M059J (cell line): ENCODE measurements at places on chromosomes 4 and X.

- no peak for DNase-seq
These were observed 14.7 kb upstream of the GPR50 start for GRCh38 chrX:151161690-151162089.

- no peak for DNase-seq
These were observed 24.4 kb upstream of the TAB3 start for GRCh38 chrX:30913492-30913891.

GRCh38 chr4:127124919-127125318 is 507.8 kb upstream of the INTU start:
- no peak for DNase-seq

DNA sequence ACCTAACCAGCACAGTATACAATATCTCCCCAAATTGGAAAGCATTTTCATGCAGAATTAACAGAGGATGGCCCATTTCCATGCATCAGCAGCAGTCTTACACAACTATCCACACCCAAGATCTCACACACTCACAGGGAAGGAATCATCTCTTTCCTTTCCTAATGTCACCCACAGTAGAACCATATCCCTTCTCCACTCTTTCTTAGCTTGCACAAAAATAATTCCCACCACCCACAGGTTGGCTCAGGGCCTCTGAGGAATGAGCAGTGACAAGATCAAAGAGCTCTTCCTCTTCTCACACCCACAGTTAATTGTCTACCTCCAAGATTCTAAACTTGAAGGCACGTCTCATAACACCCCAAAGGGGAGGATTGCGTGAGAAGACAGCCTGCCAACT is 217.7 kb upstream of the VEGFC start:
- no peak for DNase-seq

- DNase-seq: no peak
These were observed at the start of gene SSX5 for GRCh38 chrX:48196745-48197201. Gene SSX5 (minus strand): TSS chrX:48196795. CDS start chrX:48195358, 1,437 bp downstream.

DNA sequence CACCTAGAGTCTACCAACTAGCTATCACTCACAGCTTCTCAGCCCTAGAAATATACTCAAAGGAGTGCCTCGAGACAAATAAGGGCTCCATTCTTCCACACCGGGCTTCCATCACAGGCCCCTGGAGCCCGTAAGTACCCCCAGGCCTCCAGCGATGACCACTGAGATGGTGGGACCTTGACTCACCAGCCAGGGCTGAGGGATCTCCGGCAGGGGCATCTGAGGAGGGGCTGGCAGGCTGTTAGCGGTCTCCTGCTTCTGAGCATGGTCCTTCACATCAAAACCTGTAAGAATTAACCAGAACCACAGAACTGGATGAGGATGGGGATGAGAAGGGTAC is 71.3 kb downstream of the AFAP1 start:
- DNase-seq: no peak

DNA sequence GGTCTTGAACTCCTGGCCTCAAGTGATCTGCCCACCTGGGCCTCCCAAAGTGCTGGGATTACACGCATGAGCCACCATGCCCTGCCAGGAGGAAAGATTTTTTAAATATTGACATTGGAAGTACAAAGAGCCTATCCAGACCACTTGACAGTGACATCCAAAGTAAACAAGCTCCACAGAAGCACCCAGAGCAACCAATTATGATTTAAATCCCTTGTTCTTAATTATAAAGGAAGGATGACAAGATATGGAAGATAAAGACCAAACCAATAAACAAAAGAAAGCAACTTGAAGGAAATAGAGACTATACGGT is 27.7 kb upstream of the RPL34 start:
- DNase-seq: no peak

GRCh38 chrX:49879656-49880277 is 483 bp downstream of the USP27X start:
- peak; percentile 5 for DNase-seq

- no peak for DNase-seq
These were observed 575 bp downstream of the SLC25A6 start for GRCh38 chrX:1391370-1391706.

DNA sequence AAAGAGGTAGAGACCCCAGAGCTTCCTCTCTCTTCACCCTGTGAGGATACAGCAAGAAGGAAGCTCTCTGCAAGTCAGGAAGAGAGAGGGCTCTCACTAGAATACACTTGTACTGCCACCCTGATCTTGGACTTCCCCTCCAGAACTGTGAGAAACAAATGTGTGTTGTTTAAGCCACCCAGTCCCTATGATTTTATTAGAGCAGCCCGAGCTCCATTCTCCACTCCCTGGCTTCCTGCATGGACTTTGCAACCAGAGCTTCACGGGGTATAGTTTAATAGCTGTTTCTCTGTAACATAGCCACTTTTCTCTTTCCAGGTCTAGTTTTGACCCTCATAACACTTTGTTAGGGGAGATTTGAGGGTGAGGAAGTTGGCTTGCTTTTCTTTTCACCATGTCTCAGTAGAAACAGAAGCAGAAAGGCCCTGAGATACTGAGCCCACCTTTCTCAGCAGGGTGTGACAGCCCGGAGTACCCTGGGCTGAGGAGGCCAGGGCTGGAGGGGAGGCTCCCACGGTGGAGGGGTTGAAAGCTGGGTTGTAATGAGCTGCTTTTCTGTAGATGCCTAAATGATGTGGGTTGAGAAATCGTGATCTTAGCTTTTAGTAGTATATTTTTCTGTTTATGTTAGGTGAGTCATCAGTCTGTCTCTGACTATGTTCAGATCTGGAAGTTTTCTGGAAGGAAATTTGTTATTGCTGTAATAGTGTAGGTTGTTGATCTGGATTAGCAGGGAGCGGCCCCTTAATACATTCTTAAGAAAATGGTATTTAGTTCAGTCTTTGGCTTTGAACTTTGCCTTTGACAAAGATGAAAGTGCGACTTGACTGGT is 118.6 kb downstream of the PTTG2 start:
- DNase-seq: peak; percentile 76

- no peak for DNase-seq
These were observed 4.4 kb upstream of the SMR3A start for GRCh38 chr4:70356185-70356584.
